Fibroblast of skin of right quadriceps (primary cell): ENCODE measurements at places on chromosomes 2 and 18.

DNA sequence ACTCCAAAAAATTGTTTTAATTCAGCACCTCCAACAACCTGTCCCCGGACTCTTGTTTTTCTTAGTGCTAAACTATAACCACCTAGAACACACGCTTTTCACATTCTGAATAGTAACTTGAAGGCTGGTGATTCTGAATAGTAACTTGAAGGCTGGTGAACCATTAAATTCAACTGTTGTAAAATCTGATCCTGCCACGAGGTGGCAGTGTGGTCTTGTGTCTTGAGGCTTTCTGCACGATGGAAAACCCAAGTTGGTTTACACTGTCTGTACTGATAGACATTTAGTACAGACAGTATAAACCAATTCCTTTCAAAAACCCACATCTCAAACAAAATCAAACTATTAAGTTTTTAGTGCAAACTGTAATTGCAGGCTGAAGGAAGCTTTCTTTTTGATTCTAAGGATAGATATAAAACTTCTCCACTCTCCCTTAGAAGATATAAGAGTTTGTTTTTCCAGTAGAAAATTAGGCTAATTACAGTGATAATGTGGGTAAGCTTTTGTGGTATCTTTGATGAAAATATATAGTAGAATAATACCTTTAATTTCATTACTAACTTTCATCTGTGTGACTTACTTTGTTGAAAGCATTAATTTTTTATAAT lies 57.6 kb downstream of the VAPA start:
- DNase-seq: peak; percentile 78

GRCh38 chr2:188079196-188079595 lies 212.5 kb upstream of the GULP1 start:
- peak; percentile 96 for DNase-seq

- peak; percentile 59 for DNase-seq
Measured at GRCh38 chr18:58208207-58208932, 164.3 kb downstream of the NEDD4L start.

DNA sequence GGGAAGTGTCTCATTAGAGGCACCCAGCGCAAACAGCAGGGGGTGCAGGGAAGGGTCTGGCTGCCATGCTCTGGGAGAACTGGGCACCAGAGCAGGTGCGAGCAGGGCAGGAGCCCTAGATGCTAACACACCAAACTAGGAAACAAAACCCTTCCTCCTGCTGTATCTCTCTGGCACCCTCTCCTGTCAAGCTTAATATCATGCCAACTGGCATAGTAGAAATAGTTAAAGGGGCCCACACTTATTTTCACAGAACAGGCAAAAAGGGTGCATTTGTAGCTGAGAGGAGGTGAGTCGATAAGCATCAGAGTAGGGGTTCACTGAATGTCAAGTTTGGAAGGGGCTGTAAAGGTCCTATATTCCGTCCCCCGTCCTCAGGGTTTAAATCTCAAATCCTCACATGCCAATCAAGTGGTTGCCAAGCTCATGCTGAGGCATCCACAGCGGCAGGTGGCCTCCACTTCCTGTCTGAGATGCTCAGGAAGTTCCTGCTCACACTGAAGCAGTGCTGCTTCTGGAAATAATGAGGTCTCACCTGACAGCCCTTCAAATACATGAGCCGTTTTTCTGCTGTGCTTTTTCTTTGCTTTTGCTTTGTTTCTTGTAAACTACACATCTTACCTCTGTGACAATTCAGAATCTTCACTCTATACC lies 14.9 kb upstream of the ACKR3 start:
- no peak for DNase-seq

GRCh38 chr2:160247296-160248035 lies 47.4 kb upstream of the ITGB6 start:
- DNase-seq: no peak

DNA sequence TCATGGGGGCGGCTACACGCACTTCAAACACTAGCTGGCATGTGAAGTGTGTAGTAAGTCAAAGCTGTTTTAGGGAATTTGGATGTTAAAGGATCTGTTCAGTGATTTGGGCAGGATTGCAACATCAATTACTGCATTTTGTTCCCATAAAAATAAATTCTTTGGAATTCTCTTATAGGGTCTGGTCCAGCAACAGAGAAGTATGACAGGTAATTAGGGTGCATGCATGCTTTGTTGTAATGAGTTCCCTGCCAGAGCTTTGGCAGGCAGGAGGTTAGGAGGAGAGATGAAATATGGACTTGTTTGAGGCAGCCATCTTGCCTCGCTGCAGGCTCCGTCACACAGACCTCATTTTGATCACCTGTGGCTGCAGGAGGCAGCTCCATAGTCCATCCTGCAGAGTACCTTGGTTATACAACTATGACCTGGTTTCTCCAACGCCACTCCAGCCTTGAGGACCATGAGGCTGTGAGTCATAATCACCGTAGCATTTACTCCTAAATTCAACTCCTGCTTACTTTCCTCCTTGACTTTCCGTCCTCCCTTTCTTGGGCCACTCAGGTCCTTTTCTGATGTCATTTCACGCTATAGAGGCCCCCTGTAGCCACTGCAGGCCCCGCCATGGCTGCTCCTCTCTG lies 26.5 kb upstream of the EML4 start:
- no peak for DNase-seq

- DNase-seq: no peak
Measured at GRCh38 chr2:240404174-240404852, 31.1 kb upstream of the GPC1 start.

DNA sequence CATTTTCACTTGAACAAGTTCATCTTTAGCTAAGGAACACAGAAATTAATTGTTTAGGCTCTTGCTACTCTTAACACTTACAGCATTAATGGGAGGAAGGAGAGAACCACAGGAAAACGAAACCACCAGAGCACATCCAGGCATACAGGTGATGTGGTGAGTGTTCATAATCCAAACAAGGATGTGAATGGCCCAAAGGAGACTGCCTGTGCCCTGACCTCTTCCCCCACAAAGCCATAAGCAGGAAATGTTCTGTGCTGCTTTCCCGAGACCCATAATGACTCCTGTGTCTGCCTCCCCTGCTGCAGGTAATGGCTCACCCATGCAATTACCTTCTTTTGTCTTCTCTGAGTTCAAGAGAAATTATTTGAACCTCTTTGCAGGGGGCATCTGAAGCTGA lies 295.9 kb upstream of the LINC00305 start:
- no peak for DNase-seq

DNA sequence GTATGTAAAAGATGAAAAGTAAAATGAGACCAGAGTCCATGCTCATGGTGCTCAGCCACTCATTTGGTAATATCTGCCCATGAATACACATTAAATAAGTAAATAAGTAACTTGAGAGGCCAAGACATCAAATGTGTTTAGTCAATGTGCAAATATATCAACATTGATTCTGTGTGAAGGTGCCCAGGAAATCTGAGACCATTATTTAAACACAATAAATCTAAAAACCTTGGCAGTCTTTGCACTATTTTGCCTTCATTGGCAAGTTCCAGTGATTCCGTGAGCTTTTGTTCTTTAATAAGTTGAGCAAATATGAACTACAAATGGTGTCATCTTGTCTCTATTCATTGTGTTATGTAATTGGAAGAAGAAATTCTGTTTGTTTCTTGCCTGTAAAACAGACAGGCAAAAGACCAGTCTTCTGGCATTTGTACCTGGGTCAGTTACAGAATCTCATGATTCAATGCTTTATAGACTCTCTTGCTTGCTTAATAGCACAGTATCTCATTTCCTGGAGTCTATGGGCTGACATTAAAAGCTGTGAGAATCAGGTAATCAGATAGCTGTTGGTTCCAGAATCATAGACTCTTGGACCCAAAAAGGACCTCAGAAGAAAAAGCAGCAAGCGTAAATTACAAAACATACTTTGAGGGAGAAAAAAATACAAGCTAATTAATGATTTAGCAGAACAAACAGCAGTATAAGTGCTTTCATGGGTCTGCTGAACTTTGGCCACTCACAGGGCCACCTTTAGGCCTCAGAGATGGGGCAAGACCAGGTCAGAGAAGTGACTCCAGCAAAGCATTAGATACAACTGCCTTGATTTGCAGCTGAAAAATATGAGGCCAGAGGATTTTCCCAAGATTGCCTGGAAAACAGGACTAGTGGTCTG lies 20.0 kb upstream of the SERPINB3 start:
- no peak for DNase-seq

DNA sequence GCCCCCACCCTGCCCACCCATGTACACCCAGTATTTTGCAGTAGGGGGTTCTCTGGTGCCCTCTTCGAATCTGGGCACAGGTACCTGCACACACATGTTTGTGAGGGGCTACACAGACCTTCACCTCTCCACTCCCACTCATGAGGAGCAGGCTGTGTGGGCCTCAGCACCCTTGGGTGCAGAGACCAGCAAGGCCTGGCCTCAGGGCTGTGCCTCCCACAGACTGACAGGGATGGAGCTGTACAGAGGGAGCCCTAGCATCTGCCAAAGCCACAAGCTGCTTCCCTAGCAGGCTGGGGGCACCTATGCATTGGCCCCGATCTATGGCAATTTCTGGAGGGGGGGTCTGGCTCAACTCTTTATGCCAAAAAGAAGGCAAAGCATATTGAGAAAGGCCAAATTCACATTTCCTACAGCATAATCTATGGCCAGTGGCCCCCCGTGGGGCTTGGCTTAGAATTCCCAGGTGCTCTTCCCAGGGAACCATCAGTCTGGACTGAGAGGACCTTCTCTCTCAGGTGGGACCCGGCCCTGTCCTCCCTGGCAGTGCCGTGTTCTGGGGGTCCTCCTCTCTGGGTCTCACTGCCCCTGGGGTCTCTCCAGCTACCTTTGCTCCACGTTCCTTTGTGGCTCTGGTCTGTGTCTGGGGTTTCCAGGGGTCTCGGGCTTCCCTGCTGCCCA lies 9.3 kb downstream of the PROC start:
- no peak for DNase-seq

GRCh38 chr2:174059178-174059883 lies 94.2 kb upstream of the SP3 start:
- DNase-seq: peak; percentile 71

DNA sequence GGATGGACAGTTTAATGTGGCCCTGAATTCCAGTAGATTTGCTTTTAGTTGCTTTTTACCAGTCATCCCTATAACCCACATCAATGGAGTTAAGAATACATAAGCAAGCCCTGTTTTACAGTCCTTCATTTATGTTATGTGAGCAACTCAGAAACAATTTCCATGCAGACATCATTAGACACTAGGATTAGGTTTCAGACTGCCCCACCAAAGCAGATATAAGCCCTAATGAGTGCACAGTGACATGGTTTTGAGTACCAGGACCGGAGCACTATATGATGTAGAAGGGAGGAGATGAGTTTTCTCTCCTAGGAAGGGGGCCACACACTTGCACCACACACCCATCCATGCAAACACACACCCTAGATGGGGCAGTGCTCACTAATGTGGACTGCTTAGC lies 15.5 kb downstream of the KCNS3 start:
- no peak for DNase-seq

DNA sequence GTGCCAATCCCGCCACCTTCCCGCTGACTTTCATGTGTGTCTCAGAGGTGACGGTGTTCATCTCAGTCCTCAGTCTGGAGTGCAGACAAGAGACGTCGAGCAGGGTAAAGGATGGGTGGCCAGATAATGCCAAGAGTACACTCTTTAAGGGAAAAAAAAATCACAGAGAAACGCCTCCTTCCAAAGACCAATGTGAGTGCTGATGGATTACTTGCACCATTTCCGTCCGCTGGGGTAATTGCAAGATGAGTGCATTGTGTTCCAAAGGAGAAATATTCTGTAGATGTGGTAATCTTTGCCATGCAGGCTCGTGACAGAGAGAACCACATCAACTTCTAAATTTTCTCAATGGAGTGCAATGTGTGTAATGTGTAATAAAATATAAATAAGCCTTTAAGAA lies 81.0 kb downstream of the KLHL29 start:
- DNase-seq: no peak

GRCh38 chr2:63842149-63843061 lies 709 bp downstream of the UGP2 start:
- peak; percentile 68 for DNase-seq

- no peak for DNase-seq
Measured at GRCh38 chr2:234110219-234110618, 59.7 kb downstream of the SPP2 start.
